ENCODE measurements at places on chromosomes 7 and 10.

DNA sequence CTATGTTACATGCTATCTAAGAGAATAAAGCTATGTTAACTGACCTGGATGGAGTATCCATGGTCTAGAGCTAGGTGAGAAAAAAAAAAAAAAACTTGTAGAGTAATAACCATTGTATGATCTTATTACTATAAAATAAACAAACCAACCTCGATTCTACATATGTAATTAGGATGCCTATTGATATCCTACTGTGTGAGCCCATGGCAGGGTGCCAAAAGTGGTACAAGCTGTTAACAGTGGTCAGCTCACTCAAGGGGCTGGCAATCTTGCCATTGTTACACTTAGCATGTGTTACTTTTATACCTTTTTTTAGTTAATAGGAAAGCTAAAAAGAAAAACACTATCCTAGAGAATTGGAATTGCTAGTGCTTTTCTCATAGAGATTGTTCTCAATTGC lies 13.5 kb upstream of the IL6 start:
- no peak for DNase-seq

- peak; percentile 6 for DNase-seq
These were observed 846 bp downstream of the DNAJC1 start for GRCh38 chr10:22002591-22003176.

- DNase-seq: no peak
These were observed 675.6 kb downstream of the REEP3 start for GRCh38 chr10:64196638-64197315.

- DNase-seq: no peak
These were observed 50.0 kb downstream of the VCL start for GRCh38 chr10:74047871-74048270.

- DNase-seq: no peak
These were observed 285.8 kb upstream of the CACNA2D1 start for GRCh38 chr7:82729172-82730030.

DNA sequence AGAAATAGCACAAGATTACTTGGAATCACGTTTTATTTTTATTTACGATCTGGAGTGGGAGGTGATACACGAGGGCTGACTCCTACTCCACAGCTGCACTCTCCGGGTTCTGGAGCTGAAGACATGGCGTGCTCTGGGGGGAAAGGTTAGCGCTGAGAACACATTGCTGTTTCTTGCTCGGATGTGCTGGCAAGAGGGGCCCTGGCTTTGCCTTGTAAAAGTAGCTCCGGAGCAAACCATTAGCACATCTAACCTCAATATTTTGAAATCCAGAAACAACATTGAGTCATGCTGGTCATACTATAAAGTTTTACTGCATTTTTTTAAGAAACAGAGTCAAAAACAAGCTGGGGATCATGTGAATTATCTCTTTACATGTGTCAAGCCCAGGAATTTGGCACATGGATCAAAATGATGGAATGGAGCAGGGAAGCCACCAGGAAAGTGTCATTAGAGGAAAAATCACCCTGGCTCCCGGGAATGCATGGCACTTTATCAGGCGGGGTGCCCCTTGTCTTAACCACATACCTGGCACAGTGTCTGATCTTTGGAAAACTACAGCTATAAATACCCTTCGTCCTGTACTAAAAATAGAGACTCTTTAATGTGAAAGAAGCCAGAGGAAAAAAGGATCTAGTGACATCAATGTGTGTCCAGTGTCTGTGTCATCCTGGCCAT lies 31.6 kb upstream of the LYZL1 start:
- DNase-seq: no peak

GRCh38 chr10:131210181-131210580 lies 101.3 kb downstream of the TCERG1L start:
- DNase-seq: no peak

DNA sequence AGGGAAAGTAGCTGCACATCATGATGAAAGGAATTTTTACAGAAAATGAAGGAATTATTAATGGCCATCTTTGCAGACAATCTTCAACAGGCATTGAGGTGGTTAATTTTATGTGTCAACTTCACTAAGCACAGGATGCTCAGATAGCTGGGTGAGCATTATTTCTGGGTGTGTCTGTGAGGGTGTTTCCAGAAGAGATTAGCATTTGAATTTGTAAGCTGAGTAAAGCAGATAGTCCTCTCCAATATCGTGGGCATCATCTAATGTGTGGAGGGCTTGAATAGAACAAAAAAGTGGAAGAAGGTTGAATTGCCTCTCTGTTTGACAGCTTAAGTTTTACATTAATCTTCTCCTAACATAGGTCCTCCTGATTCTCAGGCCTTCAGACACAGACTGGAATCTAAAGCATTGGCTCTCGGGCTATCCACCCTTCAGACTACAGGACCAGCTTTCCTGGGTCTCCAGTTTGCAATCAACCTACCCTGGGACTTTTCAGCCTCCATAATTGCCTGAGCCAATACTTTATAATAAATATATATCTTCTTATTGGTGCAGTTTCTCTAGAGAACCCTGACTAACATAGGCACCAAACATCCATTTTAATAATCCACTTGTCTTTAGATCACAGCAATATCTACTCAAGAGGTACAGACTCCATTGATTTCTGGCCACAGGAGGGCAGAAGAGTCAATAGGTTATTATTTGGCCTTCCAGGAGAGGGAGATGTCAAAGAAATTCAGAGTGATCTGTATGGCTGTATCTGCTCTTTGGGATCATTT lies 10.5 kb upstream of the CRPPA start:
- DNase-seq: no peak

DNA sequence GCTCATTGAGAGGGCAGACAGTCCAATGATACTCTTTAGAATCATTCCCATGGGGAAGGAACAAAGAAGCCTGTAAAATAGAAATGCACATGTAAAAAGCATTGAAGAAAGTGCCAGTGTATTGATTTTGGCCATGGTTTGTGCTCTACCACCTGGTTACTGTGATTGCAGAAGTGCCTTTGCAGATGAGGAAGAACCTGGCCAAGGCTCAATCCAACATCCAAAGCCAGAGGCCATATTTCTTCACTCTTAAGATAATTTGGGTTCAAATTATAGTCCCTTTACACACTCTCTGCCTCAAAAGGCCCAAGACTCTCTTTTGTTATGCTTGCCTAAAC lies 122.1 kb downstream of the EGFR start:
- DNase-seq: no peak

DNA sequence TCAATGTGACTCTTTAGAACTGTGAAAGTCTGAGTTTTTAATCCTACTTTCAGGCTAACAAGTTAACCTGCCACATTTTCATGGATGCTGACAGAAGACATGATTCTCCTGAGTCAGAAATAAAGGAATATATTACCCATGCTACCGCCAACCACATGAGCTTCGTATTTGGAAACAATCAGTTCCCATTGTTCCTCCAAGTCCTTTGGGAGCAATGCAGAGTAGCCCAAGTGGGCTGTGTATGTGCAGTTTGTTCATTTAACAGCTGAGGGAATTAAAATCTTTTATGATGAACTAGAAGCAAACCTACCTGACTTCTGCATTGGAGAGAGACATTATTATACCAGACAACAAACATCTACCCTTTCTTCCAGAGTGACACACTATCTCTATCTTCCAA lies 169.3 kb upstream of the BET1 start:
- no peak for DNase-seq

DNA sequence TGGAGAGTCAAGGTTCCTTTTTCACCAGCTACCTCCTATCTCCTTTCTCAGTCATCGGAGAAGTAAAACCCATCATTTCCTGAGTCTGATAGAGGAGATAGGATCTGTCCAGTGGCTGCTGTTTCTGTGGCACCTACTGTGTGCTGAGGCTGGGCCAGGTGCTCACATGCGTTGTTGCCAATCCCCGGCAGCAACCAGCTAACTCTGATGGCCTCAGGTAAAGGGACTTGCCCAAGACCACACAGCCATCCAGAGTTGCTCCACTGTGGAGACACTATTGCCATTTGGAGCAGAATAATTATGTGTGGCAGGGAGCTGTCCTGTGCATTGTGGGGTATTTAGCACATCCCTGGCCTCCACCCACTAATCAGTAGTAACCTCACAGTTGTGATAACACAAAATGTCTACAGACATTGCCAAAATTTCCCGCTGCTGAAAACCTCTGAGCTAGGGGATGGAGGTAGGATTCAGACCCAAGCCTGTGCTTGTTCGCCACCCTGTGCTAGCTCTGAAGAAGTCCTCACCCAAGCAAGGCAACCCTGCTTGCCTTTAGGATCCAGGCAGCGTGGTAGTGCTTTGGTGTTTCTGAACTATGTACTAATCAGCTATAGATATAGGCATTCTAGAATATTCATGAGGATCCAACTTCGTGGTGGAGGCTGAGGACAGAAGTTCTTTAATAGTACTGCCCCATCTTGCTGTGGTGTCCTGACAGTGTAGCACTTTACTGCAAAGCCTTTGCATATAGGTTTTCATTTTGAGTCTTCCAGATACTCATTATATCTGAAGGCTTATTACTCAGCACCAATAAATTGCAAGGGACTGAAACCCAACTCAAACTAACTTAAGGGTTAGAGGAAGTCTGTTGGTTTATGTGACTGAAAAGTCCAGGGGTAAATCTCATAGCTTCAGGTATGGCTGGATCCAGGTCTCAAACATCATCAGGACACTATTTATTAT lies 164.6 kb downstream of the GRK5 start:
- no peak for DNase-seq
